ENCODE measurements at places on chromosomes 5 and 9.
A peak's percentile ranks its signal among the peaks of the same experiment; 100 is the strongest.

DNA sequence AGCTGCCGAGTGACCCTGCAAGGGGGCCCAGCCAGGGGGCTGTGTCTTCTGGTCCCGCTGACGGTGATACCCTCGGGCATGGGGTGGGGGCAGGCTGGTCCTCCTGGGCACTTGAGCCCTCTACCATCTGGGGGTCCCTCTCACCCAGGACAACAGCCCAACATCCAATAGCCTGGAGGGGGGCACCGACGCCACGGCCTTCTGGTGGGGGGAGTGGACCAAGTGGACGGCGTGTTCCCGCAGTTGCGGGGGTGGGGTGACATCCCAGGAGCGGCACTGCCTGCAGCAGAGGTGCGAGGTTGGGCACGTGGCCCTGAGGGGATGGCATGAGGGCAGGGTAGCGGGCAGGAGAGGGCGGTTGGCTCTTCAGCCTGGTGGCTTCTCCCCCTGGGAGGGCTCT is 2.8 kb downstream of the ADAMTSL2 start:
- DNase-seq: no peak

- DNase-seq: no peak
These were observed 216.7 kb downstream of the CDH18 start for GRCh38 chr5:19771174-19771835.

- no peak for DNase-seq
These were observed 27.8 kb downstream of the CSF2 start for GRCh38 chr5:132101385-132101880.

- no peak for DNase-seq
These were observed 28.5 kb downstream of the TSPAN17 start for GRCh38 chr5:176675676-176676360.

- no peak for DNase-seq
These were observed 45.0 kb upstream of the N4BP3 start for GRCh38 chr5:178068293-178068692.

DNA sequence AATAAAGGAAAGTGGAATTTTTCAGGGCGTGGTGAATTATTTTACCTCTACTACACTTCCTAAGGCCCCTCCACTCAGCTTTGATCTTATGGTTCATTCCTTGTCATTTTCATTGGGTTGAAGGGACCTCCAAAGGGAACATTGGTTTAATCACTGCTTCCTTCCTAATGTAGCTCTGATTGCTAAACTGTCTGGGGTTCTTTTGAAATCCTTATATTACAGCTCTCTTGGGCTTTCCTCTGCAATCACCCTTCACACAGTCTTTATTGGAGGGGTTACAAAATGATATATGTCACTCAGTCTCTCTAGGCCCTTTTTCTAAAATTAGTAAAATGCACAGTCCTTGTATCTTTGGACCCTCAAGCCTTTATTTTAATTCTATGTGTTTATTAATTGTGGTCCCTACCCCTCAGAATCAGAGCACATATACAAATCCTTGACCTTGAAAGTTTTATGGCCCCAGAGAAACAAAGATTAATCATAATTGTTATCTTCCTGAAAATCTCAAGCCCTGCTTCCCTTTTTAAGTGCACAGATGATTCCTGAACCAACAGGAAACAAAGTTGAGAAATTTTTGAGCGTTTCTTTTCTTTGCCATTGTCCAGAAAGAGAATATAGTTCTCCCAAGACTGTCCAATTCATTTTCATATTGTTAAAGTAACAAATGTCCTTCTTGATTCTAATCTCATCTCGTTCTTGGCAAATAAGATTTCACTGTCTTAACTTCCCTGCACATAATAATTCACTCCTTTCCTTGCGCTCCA is 330.0 kb downstream of the ARRDC3 start:
- no peak for DNase-seq

- DNase-seq: no peak
These were observed 66.2 kb upstream of the WDR41 start for GRCh38 chr5:77558266-77558665.

DNA sequence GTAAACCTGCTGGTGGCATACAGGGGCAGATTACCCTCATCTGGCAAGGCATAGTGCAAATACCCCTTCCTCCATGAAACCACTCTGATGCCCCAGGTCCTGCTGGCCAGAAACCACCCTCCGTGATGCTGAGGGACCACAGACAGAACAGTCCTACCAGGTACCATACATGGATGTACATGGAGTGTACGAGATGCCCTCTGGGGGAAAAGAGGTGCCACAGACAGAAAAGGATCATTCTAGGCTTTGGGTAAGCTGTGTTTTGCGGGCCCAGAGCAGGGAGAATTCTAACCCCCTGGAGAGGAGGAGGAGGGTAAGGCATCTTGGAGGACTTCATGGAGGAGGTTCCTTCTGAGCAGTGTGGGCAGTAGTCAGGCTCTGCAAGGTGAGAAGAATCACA is 68.3 kb downstream of the GABBR2 start:
- DNase-seq: no peak

- DNase-seq: no peak
These were observed 143.8 kb upstream of the MAP3K1 start for GRCh38 chr5:56671571-56671970.

DNA sequence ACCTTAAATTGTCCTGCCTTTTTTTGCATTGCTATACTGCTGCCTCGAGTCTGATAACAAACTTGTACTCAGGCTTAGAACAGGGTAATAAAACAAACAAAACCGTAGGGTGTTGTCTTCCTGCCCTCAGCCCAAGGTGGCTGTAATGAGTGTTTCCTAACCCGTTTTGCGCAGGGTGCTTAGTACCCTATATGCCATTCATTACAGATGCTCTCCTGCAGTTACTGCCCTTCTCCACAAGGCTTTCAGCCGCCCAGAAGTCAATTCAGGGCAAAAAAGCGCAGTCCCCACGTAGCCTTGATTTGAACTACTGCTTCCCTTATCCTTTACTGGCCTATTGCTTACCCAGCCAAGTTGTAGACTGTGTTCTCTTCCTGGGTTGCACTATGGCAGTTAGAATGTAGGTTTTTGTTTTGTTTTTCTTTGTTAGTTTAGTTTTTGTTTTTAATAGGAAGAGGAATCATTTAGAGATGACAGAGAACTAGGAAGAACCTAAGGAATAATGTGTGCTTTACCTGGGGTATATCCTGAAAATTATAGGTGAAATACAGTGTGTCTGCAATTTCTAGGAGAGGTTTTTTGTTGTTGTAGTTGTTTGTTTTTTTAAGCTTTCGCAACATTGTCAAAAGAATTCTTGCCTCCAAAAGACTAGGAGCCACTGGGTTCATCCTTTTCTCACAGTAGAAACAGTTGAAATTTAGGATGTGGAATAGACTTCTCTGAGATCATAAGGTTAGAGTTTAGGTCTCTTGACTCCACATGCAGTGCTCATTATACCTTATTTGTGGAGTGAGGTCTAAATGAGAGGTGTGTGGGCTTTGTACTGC is 1.3 kb downstream of the HMGXB3 start:
- peak; percentile 45 for DNase-seq

- no peak for DNase-seq
These were observed 51.5 kb downstream of the UBE2R2 start for GRCh38 chr9:33868440-33868973.

DNA sequence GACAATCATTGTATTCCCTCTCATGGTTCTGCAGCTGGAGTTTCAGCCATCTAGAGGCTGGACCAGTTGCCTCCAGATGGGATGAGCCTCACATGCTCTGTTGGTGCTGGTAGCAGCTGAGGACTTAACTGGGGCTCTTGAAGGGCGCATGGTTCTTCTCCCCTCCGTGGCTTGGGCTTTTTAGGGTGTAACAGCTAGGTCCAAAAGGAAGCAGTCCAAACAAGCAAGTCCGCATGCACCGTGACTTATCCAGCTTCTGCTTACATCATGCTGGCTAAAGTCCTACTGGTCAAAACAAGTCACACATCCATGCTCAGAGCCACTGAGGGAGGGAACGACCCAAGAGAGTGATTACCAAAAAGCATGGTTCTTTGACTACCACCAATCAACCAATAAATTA is 31.6 kb upstream of the SH3RF2 start:
- no peak for DNase-seq

- no peak for DNase-seq
These were observed 495.1 kb downstream of the CDH18 start for GRCh38 chr5:19492861-19493260.

DNA sequence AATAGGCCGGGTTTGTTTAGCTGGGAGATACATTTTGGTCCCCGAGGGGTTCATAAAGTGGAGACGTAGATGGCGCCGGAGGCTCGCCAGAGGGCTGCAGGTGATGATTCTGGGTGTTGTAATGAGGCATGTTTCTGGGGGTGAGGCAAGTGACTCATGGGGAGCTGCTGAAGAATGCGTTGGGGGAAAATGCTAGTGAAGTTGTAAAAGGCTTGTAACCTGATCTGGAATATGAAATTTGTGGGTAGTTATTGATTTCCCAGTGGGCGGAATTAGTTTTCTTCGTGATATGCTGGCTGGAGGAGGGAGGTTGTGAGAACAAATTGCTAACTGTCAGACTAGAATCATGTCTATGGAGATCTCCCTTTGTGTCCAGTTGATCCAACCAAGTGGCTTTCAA is 158.3 kb downstream of the DOCK2 start:
- no peak for DNase-seq

DNA sequence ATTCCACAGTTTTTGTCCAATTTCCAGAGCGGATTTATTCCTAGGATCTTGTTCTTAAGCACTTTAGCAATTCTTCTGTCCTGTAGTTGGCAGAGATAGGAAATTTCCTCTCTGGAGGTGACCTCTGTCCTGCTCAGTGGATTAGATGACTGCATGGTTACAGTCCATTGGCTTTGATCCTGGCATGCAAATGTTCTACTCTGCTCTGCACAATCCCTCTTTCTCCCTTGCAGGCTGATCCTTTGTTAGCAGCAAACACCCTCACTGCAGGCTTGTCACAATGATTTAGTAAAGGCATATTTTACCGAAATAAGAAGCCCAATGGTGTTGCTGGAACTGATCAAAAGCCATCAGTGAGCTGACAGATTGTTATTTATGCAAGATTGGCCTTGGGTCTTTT is 243.8 kb downstream of the COX7C start:
- no peak for DNase-seq

DNA sequence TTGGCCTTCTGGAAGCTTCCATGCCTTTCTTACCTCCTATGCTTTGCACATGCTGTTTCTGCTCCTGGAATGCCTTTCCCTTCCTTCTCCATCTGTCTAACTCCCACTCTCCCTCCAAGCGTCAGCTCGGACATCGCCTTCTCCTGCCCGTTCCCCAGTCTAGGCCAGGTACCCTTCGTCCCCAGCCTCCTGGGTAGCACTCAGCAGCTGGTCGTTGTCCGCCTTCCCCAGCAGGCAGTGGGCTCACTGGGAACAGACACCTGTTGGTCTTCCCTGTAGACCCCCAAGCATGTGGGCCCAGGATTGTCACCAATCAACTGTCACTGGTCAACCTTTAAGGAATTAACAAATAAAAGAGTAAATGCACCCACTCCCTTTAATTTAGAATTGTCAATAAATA is 202.2 kb downstream of the RGS3 start:
- no peak for DNase-seq

DNA sequence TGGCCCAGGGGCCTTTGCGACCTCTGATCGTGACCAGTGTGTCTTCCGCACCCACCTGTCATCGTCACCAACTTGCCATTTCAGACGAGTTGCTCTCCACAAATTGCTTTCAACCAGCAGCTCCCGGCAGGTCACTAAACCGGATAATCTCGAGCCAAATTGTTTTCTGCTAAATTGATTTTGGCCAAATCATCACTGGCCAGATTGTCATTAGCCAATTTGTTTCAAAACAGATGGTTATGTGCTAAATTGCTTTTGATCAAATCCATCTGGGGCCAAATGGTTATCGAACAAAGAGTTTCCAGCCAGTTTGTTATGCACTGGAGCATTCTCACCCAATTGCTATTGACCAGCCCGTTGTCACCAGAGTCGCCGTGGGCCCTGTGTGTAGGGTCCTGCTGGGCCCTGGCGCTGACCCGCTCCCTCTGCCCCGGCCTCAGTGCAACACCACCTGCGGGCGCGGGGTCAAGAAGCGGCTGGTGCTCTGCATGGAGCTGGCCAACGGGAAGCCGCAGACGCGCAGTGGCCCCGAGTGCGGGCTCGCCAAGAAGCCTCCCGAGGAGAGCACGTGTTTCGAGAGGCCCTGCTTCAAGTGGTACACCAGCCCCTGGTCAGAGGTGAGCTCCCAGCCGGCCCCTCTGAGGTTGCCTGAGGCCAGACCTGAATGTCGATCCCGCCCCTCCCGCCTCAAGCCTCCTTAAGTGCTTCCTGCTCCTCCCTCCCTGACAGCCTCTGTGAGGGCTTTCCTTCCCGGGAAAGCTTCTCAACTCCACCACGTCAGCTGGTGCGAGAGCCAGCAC is 35.6 kb downstream of the ADAMTSL2 start:
- no peak for DNase-seq

DNA sequence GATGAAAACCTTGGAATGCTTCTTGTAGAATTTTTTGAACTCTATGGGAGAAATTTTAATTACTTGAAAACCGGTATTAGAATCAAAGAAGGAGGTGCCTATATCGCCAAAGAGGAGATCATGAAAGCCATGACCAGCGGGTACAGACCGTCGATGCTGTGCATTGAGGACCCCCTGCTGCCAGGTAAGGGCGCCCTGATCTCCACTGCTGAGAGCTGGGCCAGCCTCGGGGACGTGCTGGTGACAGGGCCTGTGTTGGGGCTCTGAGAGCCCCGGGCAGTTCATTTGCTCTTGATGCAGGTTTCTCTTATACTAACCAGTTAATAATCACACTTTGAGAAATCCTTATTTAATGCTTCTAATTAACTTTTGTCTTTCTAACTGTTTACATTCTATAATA is 33.0 kb downstream of the TENT4A start:
- no peak for DNase-seq

DNA sequence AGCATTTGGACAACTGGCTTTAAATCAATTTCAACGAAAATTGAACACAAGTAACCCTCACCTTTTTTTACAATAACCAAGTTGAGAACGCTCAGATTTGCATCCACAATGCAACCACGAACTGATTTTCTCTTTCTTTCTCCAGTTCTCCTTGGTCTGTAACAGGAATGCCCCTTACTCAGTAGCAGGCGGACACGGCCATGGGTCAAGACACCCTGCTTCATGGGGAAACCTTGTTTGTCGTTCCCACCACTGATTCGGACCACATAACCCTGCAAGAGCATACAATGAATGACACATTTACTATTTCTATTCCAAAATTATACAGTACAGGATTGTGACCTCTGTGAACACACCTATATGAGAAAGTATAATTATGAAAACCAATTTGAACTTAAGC is 1.4 kb downstream of the RPS6 start:
- no peak for DNase-seq

- no peak for DNase-seq
These were observed 29.0 kb upstream of the PRR16 start for GRCh38 chr5:120435129-120435528.

GRCh38 chr5:16502866-16503265 is 37.3 kb upstream of the ZNF622 start:
- no peak for DNase-seq

GRCh38 chr9:78397045-78397444 is 100.1 kb downstream of the PSAT1 start:
- no peak for DNase-seq

- peak; percentile 78 for DNase-seq
These were observed 878 bp downstream of the HIGD2A start for GRCh38 chr5:176389135-176390123.

DNA sequence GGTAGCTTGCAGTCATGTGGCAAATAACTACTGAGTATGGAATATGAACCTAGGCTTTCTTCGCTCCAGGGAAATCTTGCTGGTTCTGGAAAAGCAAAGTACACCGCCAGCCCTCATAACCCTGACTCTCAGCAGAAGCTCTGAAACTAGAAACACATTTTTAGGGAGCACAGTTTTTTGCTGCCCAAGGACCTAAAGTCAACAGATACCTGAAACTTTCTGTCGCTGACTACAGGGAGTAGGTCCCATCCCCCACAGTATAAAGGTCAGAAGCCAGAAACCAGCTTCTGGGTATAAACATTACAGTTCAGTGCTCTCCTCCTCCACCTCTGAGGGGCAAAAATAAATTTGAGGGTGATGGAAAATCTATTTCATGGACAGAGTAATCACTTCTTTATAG is 3.0 kb downstream of the ATOX1 start:
- DNase-seq: no peak

Measured in SW 1271 (cell line).